NCI-H1417 (cell line): ENCODE measurements at places on chromosomes 4 and X.

DNA sequence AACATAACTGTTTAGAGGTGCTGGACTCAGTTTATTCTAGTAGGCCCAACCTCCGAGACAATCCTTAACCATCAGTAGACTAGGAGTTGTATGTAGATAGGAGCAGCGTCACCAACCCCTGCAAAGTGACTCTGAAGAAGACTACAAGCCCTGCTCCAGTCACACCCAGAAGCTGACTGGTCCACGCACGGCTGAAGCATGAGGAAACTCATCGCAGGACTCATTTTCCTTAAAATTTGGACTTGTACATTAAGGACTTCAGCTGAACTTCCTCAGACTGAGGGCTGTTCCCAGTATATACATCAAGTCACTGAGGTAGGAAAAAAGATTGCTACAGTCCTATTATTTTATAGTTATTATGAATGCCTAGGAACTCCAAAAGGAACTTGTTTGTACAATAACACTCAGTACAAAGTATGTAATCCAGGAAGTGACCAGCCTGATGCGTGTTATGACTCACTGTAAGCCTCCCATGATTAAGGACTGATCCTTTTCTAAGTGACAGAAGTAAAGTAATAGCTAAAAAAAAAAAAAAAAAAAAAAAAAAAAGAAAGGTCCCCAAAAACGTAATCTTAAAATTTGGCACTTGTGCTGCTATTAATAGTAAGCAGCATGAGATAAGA lies 41.6 kb upstream of the UGT2B7 start:
- DNase-seq: no peak

DNA sequence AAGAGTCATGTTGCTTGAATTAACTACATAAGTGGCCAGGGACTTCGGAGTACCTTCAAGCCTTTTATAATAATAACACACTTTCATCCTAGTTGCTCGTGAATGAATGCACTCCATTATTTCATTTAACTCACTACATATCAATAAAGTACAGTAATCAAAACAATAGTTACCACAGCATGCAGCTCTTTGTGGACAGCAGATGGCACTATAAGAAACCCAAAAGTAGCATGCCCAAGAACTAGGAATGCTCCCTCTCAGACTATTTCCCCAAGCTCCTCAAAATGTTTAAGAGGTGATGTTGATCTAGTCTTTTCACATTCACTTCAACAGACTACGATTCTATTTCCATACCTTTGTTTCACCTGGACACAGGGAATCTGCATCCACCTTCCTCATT lies 500.8 kb upstream of the DIAPH2 start:
- no peak for DNase-seq

DNA sequence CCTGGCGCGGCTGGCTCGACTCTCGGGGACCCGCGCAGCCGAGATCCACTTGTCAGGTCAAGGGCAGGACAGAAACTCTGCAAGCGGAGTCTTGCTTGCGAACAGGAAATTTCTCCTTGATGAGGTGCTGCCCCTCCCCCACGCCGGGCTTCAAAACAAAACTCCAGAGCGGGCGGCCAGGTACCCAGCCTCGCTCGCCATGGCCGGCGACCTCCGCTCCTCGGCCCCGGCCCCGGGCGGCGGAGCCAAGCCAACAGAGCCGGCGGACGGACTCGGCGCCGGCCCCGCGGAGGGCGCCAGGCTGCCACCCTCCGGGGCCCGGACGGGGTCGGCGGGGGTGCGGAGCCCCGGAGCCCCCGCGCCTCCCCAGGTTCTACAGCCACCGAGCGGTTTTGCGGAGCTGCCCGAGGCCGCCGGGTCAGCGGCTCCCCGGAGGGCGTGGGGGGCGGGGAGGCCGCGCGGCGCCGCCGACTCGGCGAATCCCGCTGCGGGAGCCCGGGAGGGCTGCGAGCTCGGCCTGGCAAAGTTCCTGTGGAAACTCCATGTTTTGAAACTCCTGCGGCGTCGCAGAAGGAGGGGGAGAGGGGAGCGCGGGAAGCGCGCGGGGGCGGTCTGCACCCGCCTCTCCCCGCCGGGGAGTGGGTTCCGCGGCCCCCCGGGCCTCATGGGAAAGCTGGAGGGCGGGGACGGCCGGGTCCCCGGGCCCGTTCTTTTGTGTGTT lies 11.7 kb upstream of the BCOR start:
- DNase-seq: peak; percentile 91

GRCh38 chrX:65783746-65784145 lies 116.3 kb downstream of the MSN start:
- no peak for DNase-seq
